ENCODE measurements at places on chromosomes 16 and 17.

- no peak for DNase-seq
Observed at GRCh38 chr16:3690980-3691720, 26.2 kb downstream of the TRAP1 start.

- peak; percentile 77 for DNase-seq
Observed at GRCh38 chr16:84380405-84380804, 12.1 kb downstream of the ATP2C2 start.

DNA sequence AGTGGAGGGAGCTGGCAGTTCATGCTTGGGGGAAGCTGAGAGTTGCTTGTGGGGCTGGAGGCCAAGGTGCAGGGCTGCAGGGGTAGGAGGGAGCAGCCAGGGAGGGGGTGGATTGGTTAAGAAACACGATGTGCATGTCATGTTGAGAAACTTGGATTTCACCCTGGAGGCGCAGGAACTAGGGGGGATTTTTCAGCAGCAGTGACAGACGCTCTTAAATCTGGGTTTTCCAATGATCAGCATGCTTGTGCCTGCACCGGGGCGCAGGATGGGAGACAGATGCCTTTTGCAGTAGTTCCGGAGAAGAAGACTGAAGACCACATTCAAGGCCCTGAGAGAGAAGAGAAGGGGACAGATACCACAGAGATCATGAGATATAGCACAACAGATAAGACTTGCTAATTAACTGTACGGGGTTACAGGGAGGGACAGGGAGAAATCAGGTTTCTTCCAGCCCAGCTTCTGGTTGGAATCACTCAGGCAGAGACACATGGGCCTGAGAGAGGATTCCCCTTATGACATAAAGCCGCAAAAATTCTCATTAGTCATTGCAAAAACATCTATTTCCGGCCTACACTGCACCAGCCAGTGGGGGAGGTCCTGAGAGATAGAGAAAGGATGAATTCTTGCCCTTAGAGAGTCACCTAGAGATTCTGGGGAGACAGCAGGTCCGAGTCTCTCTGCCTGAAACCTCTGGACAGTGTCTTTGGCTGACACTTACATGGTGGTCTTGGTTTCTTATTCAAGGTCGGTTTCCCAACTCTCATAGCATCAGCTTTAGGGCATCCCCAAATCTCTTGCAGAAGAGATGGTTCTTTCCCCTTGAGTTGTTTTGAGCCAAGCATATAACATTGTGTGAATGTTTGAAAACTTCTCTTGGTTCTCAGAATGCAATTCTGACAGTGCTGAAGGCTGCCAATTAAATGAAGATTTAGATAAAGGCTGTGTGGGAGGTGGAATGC is 27.1 kb downstream of the CDH13 start:
- DNase-seq = peak; percentile 40

DNA sequence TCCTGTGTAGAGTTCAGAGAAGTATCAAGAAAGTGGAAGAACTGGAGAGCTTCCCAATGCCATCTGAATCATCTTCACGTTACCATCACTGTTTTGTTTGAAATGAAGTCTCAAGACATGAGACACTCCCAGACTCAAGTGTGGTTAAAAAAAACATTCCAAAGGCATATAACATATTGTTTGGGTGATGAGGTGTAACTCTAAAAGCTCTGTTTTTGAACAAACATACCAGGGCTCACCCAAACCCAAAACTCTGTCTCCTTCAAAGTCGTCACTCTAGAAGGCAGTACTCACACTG is 6.3 kb upstream of the ZCCHC14 start:
- DNase-seq = no peak

GRCh38 chr16:25835126-25835525 is 143.4 kb downstream of the HS3ST4 start:
- no peak for DNase-seq

DNA sequence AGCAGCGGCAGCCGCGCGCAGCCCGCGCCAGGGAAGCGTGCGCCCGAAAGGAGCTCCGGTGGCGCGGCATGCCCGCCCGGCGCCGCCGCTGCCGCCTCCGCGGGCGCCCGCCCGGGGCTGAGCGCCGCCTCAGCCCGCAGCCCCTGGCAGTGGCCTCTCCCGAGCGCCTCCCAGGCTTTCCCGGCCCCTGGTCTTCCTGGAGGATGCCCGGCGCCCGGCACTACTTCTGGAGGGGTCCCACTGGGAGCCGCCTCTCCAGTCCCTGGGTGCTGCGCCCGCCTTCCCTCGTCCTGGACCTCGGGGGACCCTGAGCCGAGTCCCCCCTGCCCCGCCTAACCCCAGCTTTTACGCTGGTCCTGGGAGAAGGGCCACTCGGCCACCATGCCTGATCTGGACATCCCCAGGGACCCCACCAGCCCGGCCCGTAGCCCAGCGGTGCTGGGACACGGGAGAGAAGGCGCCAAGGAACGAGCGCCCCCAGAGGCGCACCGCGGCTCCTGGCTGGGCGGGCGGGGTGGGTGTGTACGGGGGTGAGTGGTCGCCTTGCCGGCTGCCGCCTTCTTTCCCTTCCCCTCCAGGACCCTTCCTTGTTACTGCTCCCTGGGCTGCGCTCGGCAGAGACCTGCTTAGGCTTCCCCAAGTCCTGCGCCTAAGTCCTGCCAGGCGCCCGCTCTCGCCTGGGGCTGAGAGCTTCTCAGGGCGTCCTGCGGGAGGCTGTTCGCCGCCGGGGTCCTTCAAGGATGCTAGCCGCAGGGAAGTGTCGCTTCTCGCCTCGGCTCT is 704 bp downstream of the ASIC2 start:
- peak; percentile 6 for DNase-seq

DNA sequence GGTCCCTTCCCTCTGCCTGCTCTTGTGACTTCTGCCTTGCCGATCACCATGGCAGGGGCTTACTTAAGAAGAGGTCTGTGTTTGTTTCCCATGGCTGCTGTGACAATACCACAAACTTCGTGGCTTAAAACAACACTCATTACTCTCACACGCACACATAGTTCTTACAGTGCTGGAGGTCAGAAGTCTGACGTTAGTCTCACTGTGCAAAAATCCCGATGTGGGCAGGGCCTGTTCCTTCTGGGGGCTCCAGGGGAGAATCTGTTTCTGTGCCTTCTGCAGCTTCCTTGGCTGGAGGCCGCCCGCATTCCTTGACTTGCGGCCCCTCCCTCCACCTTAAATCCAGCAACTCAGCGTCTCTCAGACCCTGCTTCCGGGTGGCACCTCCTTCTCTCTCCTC is 249.2 kb upstream of the GSE1 start:
- DNase-seq = no peak

DNA sequence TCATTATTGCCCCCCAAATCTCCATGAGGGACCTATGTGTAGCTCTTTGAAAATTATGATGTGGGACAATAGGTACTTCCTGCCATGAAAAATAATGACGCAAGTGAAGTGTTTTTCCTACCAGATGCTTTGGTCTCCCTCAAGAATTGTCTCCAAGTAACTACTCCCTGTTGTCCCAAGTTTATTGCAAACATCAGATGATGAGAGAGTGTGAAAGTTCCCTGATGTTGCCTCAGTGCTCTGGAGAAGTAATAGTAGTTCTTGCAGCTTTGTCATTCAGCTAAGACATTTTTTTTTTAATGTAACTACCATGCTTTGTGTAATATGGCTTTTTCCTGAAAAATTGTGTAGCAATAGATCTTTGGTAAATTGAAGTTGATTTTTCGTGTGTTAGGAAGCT is 20.1 kb downstream of the LPCAT2 start:
- no peak for DNase-seq

GRCh38 chr16:1379304-1380076 is 27.8 kb downstream of the GNPTG start:
- peak; percentile 59 for DNase-seq

DNA sequence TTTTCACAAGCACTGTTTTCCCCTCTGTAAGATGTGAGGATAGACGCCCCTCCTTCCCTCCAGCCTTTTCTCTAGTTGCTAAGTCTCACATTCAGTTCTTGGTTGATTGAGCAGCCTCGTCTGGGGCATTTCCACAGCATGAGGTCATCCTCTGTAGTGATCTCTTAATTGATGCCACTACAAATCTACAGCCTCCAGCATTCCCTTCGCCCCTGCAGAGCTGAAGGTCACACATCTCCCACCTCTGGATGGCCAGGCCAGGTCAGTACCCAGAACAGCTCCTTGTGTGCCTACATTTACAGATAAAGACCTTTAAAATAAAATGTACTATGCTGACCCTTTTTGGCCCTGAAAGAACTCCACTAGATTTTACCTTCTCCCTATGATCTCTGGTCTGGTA is 32.5 kb upstream of the CDH11 start:
- no peak for DNase-seq

DNA sequence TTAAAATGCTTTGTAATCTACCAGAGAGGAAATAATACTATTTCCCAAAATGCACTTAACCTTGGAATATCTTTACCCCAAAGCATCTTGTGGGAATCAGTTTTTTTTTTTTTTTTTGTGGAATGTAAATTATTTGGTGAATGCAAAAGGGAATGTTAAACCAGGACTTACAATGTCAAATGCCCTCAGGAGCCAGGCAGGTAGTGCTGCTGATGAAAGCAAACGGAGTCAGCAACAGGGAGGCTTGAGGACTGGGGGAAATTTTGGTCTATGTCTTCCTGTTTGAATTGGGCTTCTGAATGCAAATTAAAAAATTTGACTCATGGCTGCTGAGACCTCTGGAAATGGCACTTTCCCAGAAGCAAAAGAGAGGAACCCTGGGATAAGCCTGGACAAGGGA is 96.5 kb upstream of the NLRP1 start:
- DNase-seq = no peak

DNA sequence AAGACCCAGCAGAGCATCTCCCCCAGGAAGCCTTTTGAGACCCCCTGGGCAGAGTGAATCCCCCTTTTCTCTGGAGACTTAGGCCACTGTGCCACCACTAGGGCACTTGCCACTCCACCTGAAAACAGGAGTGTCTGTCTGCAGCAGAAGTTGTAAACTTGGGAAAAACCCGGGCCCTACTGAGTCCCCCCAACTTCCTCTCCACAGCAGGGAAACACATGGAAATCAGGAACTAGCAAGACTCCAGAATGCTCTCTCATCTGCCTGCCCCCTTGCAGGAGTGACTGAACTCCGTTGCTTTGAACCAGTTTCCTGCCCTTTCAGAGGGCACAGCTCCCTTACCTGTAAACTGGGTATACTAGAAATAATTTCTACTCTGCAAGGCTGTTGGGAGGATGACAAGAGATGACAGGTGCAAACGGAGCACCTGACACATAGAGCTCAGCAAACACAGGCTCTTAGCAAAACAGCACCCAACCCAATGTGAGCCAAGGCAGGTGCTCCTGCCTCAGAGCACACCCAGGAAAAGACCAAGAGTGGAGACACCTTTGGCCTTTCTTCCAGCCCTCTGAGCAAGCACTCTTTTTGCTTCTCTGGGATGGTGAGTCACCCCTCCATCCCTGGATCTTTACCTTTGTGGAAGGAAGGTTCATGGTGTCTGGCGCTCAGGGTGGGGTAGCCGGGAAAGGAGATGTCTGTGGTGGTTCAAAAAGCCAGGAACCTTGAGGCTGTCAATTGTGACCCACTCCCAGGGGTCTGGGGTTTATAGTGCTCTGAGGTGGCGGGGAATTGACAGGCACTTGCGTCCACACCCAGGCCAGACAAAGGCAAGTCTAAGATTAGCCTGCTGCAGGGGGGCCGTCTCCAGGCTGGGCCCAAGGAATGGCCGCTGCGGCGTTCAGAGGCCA is at the start of gene HCRT:
Gene HCRT, minus strand, starts transcription at position 740 of the 908 bp plus-strand sequence. Its CDS starts 87 bp downstream, at position 653.
- no peak for DNase-seq

GRCh38 chr16:78097548-78097947 is 1.9 kb upstream of the WWOX start:
- no peak for DNase-seq

DNA sequence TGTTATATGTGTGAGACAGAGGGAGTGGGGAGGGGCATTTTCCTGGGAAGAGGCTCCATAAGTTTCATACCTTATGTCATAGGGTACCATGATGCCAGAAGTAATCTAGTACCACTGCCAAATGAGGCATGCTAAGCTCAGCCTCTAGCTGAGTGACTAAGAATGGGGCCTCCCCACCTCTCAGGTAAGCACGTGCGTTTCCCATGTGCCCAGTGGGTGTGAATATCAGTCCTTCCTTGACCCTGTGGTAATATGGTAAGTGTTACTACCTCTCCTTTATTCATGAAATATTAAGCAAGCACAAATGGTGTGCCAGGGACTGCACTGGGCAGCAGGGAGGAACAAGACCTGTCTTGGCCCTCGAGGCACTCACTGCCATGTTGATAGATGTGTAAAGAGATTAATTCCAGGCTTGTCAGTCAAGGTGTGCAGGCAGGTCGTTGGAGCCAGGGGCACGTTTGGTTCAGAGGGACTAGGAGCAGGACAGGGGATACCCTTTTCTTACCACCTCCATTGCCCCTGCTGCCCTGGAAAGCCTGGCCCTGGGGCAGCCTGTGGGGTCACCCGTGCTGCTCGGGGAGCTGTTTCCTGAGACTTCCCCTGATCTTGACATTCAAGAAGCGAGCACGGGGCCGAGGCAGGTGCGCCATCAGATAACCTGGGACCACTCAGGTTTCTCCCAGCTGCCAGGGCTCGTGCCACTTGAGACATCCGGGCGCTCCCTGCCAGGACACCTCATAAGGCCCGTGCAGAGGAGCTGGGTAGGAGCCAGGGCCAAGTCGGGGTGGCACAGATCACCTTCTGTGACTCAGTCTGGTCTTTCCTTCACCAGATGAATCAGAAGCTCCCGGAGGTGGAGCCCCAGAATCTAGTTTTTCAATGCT is 8.8 kb downstream of the RSAD1 start:
- DNase-seq = no peak

- no peak for DNase-seq
Observed at GRCh38 chr16:49494474-49494873, 120.9 kb downstream of the C16orf78 start.

DNA sequence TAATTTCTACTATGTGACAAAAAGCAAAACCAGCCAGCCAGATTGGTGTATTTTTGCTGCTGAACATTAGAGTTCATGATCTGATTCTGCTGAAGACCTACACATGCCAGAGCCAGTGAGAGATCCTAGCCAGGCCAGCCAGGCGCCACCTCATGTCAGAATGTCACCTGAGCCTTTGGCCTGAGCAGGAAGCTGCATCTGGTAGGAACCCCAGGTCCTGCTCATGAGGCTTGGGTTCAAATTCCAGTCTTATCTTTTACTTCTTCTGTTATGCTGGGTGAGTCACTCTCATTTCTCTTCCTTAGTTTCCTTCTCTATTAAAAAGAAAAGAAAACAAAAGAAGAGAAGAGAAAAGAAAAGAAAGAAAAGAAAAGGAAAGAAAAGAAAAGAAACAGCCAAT is 585.1 kb upstream of the CDH5 start:
- no peak for DNase-seq

DNA sequence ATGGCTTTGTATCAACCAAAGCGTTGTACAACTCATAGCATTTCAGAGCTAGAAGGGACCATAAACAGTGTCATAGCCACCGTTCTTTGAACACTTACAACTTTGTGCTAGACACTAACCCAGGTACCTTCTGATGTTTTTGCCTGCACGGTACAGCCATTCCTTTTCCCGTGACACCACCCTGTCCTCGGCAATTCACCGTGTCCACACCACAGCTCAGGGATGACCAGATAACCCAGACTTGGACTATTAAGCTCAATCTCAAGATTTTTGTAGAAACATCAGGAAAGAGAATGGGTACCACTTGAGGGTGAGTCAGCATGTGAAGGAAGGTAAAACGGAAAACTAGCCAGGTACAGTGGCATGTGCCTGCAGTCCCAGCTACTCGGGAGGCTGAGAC is 9.8 kb upstream of the CBFB start:
- no peak for DNase-seq

- no peak for DNase-seq
Observed at GRCh38 chr16:75081179-75081859, 35.3 kb downstream of the LDHD start.
